ENCODE measurements at places on chromosomes 16 and 17.

- DNase-seq, result no peak
Observed at GRCh38 chr17:4008441-4009185, 44.4 kb upstream of the ATP2A3 start.

- DNase-seq, result no peak
Observed at GRCh38 chr17:50423553-50424159, 2.4 kb upstream of the ACSF2 start.

DNA sequence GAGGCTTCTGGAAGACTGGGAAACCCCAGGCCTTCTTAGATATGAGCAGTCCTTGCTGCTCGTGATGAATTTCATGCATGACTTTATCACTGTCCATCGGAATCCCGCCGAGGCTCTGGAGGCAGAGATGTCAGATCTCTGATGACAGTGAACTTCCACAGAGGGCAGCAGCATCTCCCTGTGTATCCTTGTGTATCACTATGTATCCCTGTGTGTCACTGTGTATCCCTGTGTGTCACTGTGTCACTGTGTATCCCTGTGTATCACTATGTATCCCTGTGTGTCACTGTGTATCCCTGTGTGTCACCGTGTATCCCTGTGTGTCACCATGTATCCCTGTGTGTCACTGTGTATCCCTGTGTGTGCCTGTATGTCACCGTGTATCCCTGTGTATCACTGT, 160.2 kb upstream of the CHMP6 start:
- no peak for DNase-seq

DNA sequence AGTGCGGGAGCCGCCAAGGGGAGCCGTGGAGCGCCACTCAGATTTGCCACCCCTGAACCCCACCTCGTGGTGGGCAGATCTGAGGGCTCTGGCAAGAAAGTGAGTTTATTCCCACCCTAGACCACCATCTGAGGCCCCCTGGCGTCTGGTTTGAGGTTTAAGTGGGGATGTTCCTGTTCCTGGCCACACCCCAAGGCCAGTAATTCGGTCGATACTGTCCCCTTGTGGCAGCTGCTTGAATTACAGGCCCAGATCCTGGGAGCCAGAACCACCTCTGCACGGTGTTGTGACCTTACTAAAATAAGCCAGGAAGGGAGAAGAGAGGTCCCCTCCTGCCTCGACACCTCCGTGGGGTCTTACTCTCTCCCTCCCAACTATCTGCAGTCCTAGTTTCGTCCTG, 3.3 kb upstream of the LAT start:
- DNase-seq, result no peak

DNA sequence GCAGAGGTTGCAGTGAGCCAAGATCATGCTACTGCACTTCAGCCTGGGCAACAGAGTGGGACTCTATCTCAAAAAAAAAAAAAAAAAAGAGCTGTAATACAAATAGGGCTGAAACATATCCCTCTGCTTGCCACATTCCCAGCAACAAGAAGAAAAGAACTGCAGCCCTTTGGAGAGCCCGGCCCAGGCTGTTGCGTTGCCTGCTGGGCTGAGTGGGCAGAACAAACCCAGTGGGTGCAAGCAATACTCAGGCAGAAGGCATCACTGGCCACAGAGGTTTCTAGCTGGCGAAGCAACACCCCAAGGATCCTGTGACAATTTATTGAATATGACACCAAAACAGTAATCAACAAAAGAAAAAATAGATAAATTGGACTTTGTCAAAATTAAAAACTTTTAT, 44.0 kb downstream of the PIGL start:
- DNase-seq, result no peak

DNA sequence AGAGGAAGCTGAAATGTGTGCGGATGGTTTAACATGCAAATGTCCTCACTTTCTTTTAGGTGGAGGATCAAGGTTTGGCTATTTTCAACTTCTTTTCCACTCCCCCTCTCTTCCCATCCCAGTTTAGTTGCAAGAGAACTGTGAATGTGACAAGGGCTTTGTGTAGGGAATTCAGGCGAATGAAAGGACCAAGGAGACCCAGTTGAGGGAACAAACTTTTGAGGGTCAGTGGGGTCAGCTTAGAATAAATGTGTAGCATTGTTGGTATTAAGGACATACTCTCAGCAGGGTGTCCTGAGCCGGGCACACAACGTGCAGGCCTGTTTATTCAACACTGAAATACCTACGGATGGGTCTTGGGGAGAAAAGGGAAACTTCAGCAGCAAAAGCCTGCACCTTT, 346.0 kb downstream of the PMP22 start:
- no peak for DNase-seq

DNA sequence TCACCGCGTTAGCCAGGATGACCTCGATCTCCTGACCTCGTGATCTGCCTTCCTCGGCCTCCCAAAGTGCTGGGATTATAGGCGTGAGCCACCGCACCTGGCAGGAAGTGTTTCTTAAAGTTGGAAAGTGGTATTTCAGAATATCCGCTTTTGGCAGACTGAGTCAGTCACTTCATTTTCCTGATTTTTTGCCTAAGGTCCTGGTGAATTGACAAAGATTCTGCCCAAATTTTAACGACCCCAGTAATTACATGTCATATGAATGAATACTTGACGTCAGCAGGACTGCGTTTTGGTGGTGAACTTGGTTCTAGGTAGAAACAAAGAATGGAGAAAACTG, 4.5 kb upstream of the BRCA1 start:
- DNase-seq, result no peak

GRCh38 chr17:79131701-79132100, 57.1 kb downstream of the ENGASE start:
- no peak for DNase-seq

GRCh38 chr16:81637336-81638235, 141.5 kb upstream of the PLCG2 start:
- DNase-seq, result no peak

DNA sequence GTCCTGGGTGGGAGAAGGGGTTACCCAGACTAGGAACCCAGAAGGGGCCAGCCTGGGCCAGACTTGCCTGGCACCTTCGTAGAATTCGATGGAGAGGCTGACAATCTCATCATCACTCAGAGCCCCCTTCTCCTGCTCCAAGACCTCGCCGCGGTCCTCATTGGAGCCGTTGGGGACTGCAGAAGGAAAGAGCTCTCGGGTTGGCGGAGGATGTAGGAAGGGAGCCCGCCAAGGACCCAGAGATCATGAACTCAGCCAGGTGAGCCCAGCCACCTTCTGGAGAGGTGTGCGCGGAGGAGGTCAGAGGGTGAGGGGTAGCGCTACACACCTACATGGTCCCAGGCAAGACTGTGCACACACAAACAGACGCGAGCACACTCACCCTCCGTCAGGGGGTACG, 8.5 kb downstream of the CISD3 start:
- no peak for DNase-seq

DNA sequence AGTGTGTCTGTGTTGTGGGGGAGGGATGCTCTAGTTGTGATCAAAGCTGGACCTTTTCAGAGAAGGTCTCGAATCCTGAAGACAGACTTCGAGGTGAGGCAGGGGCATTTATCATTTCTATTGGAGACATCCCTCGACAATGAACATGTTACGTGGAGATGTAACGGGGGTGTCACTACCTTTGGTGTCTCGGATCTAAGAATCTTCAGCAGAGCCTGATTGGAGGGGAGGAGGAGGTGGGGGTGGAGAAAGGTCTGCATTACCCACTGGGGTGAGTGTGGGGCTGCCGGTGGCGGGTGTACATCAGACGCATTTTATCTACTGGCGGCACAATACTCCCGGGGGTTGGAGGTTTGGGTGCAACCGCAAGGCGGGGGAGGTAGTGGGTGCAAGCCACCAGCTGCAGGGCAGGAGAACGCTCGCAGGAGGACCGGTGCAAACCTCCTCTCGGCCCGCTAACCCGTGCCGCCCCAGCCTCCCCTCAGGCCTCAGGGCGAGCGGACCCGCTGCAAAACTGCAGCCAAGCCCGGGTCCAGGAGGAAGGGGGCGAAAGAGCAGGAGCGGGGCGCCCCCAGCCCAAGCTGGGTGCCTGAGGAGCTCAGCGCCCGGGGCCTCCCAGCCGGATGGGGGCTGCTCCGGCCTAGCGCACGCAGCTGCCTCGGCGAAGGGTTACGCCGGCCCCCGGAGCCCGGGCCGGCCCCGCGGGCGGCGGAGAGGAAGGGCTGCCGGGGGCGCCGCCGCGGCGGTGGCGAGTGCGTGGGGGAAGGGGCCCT, 735 bp downstream of the ZNF652 start:
- DNase-seq, result no peak

- DNase-seq, result no peak
Observed at GRCh38 chr16:84751241-84751640, 51.4 kb downstream of the USP10 start.

GRCh38 chr16:58440131-58440530, 47.9 kb downstream of the GINS3 start:
- no peak for DNase-seq

DNA sequence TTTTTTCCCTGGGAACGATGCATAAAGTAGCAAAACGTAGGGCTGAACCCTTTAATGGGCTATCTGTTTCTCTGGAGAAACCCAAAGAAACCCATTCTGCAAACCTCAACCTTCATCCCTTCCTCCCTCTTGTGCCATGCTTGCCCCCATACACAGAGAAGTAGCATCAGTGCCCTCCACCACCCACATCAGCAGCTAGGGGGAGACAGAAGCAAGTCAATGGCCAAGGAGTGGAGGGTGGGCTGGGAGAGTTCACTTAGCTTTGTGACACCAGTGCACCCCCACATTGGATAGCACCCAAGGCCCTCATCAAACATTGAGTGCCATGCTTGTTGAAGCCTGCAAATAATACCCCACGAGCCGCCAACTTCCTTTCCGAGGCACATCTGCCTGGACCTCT, 282.4 kb downstream of the ABCC12 start:
- no peak for DNase-seq

DNA sequence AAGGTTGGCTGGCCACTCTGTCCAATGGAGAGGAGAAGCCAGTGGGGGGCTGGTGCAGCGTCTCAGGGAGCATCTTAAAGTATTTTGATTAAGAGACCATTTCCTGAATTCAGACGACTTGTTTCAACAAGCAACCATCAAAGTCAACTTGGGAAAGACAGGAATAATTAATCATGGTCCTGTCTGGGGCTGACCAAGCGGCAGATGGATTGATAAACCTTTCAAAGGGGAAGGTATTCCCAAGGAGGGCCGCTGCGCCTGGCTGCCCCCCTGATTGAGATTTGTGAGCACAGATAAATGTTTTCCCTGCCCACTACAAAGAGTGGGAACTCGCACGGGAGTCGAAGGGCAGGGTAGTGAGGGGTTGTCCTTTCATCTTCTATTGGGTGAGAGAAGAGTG, 47.5 kb downstream of the HNF1B start:
- no peak for DNase-seq

Measured in SW 1271 (cell line).